ENCODE measurements at places on chromosomes 5 and 9.

DNA sequence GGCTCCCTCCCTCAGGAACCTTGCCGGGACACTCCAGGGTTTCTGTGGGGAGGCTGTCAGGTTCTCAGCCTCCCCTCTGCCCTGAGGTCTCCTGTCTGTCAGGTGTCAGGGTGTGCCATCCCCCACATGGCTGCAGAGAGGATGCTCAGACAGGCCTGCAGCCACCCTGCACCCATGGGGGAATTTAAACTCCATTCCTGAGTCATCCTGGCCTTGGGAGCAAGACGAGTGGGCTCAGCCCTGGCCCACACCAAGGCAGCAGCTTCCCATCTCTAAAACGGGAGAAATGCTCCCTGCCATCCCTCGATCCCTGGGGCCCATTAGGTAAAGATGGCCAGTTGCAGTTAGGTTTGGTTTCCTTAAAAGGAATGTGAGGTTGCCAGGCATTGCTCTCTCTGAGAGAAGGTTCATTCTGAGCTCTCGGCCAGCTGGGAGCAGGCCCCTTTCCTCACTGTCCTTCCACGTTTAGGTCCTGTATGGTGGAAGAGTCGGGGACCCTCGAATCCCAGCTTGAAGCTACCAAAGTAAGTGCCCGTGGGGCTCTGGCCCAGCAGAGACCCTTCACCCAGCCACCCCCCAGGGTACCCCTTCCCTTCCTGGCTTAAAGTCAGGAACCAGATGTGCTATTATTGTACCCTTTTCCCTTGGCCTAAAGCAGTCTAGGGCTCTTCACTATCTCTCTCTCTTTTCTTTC, 26.6 kb downstream of the DYNC2I2 start:
- no peak for DNase-seq

GRCh38 chr9:93648181-93648580, 71.8 kb downstream of the PHF2 start:
- DNase-seq: no peak

GRCh38 chr5:99721506-99721905, 792.7 kb upstream of the CHD1 start:
- no peak for DNase-seq

DNA sequence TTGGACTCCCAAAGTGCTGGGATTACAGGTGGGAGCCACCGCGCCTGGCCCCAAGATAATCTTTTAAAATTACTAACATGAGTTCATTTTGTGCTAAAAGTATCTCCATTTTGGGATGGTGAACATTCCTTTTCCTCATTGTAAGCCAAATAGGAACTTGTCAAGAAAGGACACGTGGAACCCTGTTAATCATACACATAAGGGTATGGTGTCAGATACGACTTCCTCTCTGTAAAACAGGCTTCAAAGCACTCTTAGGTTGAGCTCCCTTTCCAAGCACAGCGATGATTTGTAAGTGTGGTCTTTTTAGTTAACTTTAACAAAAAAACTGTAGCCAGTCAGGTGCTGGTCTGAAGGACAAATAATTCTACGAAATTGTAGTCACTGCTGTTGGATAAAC, 132.7 kb downstream of the UNC13B start:
- no peak for DNase-seq
